ENCODE measurements at places on chromosomes 13 and 19.

- peak; percentile 59 for DNase-seq
Measured at GRCh38 chr19:42092350-42092749, 16.4 kb downstream of the ZNF574 start.

GRCh38 chr19:18437491-18438330, at the start of gene ISYNA1:
Gene ISYNA1, minus strand, starts transcription at chr19:18438133. Its CDS starts 154 bp downstream, at chr19:18437979.
- DNase-seq = no peak

- no peak for DNase-seq
Measured at GRCh38 chr13:94717916-94718315, 5.6 kb upstream of the SOX21 start.

GRCh38 chr19:18427080-18427742, 8.0 kb downstream of the SSBP4 start:
- DNase-seq = no peak

- no peak for DNase-seq
Measured at GRCh38 chr13:84821261-84821660, 939.0 kb upstream of the SLITRK1 start.

- no peak for DNase-seq
Measured at GRCh38 chr19:39126312-39127187, 964 bp downstream of the PAK4 start.

GRCh38 chr13:98985591-98985990, 7.7 kb upstream of the DOCK9 start:
- no peak for DNase-seq

DNA sequence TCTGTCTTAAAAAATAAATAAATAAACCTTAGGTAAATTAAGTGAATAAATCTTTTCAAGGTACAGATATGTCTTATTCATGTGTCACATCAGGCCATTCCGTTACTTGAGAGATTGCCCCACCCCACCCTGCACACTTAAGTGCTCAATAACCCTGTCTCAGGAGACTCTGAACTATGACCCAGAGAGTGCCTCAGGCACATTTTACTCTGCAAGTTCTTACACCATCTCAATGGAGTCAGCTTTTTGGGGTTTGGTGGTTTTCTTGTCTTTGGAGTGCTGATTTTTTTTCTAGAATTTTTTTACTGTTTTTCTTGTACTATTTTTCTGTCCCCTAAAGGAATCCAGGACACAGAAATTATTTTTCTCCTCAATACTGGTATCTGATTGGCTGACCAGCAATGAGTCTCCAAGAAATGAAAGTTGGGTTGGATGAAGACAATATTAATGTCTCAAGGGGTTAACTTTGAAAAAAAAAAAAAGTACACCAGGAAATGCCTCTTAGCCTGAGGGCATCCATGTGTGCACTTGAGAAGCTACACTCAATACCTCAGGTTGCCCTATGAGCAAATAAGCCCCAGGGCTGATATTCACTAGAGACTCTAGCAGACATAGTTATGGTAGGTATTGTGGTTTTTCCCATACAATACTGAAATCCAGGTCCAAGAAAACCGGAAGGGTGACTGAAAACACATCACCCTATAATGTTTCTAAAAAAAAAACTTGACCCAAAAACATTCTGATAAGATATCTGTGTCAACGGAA, 114.6 kb upstream of the ZNF91 start:
- peak; percentile 41 for DNase-seq

DNA sequence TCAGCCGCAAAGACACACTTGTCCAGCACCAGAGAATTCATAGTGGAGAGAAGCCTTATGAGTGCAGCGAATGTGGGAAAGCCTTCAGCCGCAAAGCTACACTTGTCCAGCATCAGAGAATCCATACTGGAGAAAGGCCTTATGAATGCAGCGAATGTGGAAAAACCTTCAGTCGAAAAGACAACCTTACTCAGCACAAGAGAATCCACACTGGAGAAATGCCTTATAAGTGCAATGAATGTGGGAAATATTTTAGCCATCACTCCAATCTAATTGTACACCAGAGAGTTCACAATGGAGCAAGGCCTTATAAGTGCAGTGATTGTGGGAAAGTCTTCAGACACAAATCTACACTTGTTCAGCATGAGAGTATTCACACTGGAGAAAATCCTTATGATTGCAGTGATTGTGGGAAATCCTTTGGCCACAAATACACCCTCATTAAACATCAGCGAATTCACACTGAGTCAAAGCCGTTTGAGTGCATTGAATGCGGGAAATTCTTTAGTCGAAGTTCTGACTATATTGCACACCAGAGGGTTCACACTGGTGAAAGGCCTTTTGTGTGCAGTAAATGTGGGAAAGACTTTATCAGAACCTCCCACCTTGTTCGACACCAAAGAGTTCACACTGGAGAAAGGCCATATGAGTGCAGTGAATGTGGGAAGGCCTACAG, 6.8 kb downstream of the ZNF134 start:
- no peak for DNase-seq

- no peak for DNase-seq
Measured at GRCh38 chr19:1467215-1467489, 11.9 kb downstream of the C19orf25 start.

DNA sequence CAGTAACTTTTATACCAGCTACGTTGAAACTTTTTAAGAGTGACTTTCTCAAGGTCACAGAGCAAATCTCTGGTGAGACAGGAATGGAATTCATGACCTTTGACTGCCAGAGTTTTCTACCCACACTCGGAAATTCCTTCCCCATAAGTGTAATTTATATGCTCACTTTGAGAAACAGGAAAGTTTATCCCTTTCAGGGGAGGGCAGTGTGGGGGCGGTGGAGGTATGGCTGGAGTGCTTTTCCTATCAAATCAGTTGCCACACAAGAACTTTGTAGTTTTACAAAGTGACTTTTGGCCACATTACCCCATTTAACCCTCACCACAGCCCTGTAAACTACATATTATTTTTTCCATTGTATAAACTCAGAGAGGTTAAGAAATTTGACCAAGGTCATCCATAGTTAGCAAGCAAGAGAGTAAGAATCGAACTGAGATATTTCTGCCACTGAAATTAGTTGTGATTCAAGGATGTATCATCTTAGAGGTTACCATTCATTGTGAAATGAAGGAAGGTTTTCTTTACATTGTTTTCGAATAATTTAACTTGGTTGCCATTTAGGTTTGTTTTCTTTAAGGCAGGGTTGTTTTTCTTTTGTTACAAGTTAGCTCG, 5.9 kb downstream of the KLF12 start:
- no peak for DNase-seq

GRCh38 chr13:48562296-48563066, 29.6 kb upstream of the RCBTB2 start:
- no peak for DNase-seq
